Aorta (tissue), 5 donors: ENCODE measurements at places on chromosomes 3 and 15. TPM values are rescaled to one million over a fixed set of nuclear protein-coding genes. Genes with fewer than 3 reads are reported as not detected.

DNA sequence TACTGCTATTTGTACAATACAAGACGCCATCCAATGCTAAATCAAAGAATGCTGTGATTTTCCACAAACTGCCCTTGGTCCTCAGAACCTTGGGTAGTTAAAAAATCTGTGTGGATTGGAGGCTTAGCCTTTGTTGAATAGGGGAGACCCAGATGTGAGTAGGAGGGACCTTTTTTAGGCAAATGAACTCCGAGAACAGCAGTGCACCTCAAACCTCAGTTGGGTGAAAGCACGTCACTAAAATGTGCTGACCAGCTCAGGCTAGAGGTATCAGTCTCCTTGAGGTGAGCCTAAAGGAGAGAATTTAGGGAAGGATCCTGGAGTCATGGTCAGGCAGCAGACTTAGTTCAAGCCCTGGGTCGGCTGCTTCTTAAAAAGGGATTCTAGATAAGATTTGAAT lies 200.7 kb downstream of the SOX2 start:
- H3K27ac ChIP-seq: no peak overlapping the region
- H3K36me3 ChIP-seq: no peaks in the 10 kb centered on the region
- no peak for DNase-seq
- no peaks in the 10 kb centered on the region for H3K4me1 ChIP-seq

- no peak for DNase-seq
- H3K27ac ChIP-seq: no peak overlapping the region
- no peaks in the 10 kb centered on the region for H3K27me3 ChIP-seq
- H3K4me1 ChIP-seq: no peaks in the 10 kb centered on the region
- no peak overlapping the region for H3K4me3 ChIP-seq
- no peaks in the 10 kb centered on the region for H3K36me3 ChIP-seq
Measured at GRCh38 chr3:170862618-170863374, 7.2 kb downstream of the RPL22L1 start.

C3orf49 gene
- total RNA-seq: not detected

DNA sequence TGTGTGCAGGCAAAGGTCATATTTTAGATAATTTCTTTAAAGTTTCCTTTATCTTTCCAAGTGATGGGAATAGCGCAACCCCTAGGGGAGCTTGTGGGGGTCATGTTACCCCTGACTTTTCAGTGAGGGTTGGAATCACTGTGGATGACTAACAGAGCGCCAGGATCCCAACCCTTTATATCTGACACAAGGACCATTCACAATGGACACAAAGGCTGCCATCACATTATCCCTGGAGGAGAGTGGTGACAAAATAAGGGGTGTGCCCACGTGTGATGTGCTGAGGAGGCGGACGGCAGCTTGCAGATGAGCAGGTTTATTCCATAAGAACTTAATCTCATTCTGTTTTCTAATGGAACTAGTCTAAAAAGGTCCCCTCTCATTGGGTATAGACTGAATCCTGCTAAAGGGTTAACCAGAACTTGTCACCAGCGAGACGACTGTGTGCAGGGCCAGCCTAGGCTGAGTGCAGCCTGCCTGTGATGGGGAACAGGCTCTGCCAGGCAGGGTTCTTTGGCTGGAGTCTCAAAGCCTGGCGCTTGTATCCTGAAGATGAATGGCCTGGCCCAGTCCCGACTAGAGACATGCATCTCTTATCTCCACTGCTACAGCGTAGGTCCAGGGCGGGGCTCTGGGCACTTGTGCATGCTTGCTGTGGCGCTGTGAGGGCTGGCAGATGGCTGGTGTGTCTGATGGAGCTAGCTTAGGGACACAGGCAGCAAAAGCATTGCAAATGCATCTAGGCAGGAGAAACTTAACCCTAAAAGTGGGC lies 50.2 kb downstream of the CHDH start:
- H3K27me3 ChIP-seq: no peaks in the 10 kb centered on the region
- H3K27ac ChIP-seq: no peak overlapping the region
- peak; percentile 75 for DNase-seq

INSYN1 gene
- total RNA-seq: 4.8 TPM

GRCh38 chr3:14329116-14329830 lies 73.1 kb upstream of the SLC6A6 start:
- no peak for DNase-seq
- no peaks in the 10 kb centered on the region for H3K36me3 ChIP-seq
- no peak overlapping the region for H3K4me3 ChIP-seq
- no peaks in the 10 kb centered on the region for H3K4me1 ChIP-seq
- no peaks in the 10 kb centered on the region for H3K27me3 ChIP-seq

DNA sequence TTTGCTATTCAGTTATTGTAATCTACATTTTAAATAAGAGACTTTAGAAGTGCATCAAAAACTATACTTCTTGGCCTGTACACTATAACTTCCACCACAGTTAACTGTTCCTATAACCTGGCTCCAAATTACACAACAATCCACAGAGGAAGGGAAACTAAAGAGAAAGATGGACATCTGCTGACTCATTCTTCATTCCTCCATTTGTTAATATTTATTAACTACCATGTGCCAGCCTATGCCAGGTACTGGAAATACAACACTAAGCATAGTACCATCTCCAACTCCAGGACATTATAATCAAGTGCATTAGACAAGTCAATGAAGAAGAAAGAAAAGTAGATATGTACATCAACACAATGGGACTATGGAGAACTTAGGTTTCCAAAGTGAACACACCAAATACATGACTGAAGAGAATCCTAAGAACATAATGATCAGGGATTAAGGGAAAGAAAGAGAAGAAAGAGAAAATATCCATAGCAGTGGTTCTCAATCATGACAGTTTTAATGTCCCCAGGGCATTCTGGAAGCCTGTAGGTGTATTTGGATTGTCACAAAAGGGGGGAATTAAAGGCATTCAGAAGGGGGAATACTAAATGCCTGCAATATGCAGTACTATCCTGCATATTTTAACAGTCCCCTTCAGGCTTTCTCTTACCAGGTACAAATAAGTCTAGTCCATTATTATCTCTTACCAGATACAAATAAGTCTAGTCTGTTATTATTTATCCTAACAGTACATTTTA lies 8.9 kb downstream of the ICE2 start:
- H3K27ac ChIP-seq: no peak overlapping the region
- no peaks in the 10 kb centered on the region for H3K27me3 ChIP-seq
- no peaks in the 10 kb centered on the region for H3K36me3 ChIP-seq

- H3K27ac ChIP-seq: no peak overlapping the region
- no peaks in the 10 kb centered on the region for H3K27me3 ChIP-seq
- H3K4me3 ChIP-seq: no peak overlapping the region
- H3K36me3 ChIP-seq: no peaks in the 10 kb centered on the region
- H3K4me1 ChIP-seq: no peaks in the 10 kb centered on the region
Measured at GRCh38 chr3:36511791-36512486, 131.6 kb downstream of the STAC start.
